Effector CD4-positive, alpha-beta T cell (primary cell): ENCODE measurements at places on chromosomes 5 and 9.

GRCh38 chr5:83764101-83764500 is 43.4 kb upstream of the HAPLN1 start:
- no peak for DNase-seq

GRCh38 chr5:87210076-87210475 is 57.6 kb upstream of the RASA1 start:
- DNase-seq: no peak

GRCh38 chr5:601771-602465 is 10.2 kb upstream of the CEP72 start:
- no peak for DNase-seq

GRCh38 chr5:136275601-136276000 is 82.6 kb upstream of the SMIM32 start:
- DNase-seq: no peak

GRCh38 chr5:148388696-148389095 is 4.9 kb downstream of the FBXO38 start:
- DNase-seq: no peak

- DNase-seq: no peak
Measured at GRCh38 chr9:134897584-134898170, 17.1 kb downstream of the FCN2 start.

DNA sequence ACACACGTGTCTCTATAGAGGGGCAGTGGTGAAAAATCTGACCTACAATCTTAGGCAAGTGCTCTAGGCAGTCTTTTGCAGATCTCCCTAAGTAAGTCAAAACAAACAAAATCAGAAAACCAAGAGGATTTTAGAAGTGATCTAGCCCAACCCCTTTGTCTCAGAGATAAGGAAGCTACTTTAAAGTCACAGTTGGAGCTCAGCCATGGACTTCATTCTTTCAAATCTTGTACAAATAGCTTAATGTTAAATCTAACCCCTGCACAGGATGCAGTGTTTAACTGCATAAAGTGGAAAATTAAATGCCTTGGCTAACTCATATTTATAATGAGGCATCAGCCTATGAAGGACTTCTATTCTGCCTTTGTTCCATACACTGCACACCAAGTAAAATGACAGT is 135.1 kb upstream of the RFX3 start:
- no peak for DNase-seq

GRCh38 chr5:74556631-74557595 is 83.6 kb downstream of the ENC1 start:
- no peak for DNase-seq

- DNase-seq: no peak
Measured at GRCh38 chr5:141805874-141806595, 72.2 kb downstream of the PCDH1 start.

GRCh38 chr5:143263272-143263810 is 140.1 kb downstream of the NR3C1 start:
- DNase-seq: no peak

DNA sequence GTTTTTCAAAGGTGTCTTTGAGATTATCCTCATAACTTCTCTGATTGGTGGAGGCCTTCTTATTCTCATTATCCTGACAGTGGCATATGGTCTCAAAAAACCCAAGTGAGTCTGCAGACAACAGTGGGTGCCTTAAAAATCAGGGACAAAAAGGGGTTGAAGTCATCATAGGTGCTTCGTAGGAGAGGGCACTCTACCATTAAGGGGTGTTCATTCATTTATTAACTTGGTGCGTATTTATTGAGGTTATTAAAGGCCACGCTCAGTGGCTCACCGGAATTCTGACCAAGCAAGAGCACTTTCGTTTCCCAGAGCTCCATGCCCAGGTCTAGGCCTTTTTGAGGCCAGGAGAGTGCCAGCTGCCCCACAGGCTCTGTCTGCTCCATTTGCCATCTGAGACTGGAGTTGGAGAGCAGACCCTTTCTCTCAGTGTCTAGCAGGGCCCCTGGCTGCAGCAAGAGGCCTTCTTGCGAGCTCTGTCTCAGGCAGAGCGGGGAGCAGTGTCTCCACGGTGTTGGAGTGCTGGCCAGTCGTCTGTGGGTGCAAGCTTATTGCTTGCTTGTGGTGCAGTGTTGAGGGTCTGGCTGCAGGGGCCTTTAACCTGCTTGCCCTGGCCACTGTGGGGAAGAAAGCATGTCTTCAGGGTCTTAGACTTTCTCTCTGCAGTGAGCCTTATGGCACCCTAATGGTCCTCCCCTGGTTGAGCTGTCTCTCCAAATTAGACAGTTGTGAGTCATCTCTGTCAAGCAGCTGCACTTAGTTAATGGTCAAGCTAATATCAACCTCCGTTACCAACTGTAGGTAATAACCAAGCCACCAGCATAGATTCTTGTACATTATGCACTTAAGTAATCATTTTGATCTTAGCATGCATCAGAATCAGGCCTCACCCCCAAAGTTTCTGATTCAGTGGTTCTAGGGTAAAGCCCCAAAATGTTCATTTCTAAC is 62.6 kb downstream of the IL31RA start:
- no peak for DNase-seq

GRCh38 chr9:128628471-128629048 is 28.1 kb downstream of the DYNC2I2 start:
- DNase-seq: no peak

GRCh38 chr9:3348169-3348568 is 177.6 kb downstream of the RFX3 start:
- DNase-seq: no peak

DNA sequence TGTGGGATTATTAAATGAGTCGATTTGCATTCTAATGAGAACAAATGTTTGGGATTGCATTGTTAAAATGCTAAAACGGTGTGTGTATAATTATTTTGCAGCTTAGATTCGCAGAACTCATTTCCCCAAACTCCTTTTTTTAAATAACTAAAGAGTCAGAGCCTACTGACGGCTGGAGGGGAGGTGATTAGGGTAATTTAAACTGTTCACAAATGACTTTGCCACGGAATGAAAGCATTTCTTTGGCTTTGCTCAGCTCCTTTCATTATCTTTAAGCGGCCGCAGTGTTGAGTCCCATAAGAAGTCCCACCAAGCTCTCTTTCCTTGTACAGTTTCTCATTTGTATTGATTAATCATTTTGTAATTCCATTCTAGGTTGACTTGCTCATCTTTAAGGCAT is 1632.8 kb downstream of the MAT2B start:
- DNase-seq: no peak

DNA sequence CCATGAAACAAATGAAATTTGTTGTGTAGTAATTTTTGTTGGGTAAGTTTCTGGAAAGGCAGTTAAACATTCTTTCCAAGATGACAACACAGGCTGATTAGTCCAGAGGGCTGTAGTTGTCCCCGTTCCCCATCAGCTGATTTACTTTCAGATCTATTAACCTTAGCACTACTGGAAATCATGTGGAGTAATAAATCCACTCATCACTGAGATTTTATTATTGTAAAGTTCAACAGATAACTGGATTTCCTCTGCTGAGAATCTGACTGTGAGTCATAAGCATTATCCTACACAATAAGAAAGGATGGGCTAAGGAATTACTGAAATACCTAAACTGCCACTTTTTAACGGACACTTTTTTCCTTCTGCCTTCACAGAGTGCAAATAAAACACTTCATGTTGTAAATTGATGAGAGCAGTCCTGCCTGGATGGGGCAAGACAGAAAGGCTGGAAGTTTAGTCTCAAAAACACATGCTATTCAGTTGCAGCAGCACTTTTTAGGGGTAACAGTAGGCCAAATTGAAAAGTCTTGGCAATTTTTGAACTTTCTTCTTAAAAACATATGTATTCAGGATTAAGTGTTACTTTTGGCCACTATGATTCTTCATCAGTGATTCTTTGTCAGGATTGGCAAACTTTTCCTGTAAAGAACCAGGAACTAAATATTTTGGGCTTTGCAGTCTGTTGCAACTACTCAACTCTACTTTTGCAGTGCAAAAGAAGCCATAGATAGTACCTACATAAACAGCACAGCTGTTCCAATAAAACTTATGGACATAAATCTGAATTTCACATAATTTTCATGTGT is 7.0 kb downstream of the STOM start:
- DNase-seq: no peak

- no peak for DNase-seq
Measured at GRCh38 chr5:32916648-32917047, 205.5 kb downstream of the NPR3 start.

GRCh38 chr5:76782444-76782843 is 36.4 kb upstream of the F2RL1 start:
- DNase-seq: no peak

DNA sequence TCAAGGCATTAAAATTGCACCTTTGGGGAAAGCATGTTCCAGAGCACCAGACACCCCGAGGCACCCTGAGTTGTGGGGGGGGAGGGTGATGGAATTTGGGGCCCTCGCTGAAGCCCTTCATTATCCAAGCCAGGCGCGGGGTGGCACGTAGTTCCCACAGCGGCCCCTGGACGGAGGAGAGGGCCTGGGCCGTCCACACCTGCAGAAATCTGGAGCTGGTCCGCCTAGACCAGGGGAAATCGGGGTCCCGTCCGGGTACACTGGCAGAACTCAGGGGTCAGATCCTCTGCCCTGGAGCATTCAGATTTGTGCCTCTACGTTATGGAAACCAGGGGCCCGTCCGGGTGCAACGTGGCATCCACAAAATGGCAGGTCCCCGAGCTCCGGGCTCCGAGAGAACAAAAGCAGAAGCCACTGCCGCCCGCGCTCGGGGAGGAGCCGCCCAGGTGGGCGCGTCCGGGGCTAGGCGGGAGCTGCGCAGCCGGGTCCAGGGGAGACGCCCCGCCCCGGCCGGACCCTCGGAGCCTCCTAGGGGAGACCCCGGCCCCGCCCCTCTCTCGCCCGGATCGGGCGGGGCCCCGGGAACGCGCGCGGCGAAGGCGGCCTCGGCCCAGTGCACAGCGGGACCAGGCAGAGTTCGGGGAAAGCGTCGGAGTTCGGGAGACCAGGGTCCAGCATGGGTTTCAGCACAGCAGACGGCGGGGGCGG is at the start of gene PLEKHG4B:
Gene PLEKHG4B, plus strand, starts transcription at position 613 of the 708 bp plus-strand sequence. Its CDS starts 64 bp downstream, at position 677.
- DNase-seq: no peak

DNA sequence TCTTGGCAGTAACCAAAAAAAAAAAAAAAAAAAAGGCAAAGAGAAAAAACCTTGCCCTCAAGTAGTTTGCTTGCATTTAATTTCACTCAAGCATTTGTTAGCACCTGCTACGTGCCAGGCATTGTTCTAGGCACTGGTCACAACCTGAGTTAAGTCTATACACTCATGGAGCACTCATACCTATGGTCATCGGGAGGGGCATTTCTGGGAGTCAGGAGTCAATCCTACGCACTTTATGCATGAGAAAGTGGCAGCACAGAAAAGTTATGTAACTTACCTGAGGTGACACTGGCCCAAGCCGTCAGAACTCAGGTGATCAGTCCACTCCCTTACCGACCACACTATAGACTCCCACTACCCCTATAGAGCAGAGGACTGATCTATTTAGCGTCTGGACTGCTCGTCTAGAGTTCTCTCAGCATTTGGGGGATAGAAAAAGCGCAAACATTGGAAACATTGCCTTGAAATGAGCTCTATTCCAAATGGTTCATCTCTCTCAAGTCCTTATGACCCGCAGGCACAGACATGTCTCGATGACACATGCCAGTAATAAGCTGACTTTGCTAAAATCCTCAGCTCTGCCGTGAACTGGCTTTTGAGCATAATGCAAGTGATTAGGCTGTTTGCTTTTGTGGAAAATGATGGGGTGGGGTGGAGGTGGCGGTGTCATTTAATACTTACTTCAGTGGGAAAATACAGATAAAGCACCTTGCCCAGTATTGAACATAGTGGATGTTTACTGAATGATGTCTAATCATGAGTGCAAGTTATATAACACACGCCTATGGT is 160.2 kb downstream of the ARHGEF28 start:
- DNase-seq: no peak

DNA sequence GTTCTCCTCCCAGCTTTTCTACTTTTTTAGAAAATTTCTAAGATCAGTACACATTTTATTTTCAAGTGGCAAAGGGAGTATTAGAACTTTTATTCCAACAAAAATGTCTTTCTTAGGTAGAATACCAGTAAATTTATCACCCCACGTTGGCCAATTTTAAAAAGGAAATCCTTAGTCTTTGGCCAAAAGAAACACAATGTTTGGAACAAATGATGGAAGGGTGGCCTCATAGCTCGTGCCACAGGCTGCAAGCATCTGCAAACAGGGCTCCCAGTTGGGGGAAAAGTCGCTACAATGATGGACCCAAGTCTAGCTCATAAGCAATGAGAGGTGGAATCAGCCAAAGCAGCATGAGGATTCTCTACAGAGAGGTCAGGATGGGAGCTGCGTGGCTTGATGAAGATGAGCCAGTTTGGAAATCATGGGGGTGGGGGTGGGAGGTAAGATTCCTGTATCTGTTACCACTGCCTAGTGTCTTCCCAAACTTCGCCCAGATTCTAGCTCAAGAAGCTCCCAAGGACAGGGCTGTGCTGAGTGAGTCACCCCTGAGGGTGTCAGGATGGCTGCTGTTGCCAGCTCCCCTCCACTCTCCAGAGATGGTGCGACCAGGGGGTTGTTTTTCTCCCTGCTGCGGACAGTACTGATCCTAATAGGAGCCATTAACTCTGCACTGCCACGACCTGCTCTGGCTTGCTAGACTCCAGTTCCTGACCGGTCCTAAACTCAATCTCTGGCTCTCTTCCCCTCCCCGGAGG is 75.6 kb downstream of the DCP2 start:
- DNase-seq: no peak

DNA sequence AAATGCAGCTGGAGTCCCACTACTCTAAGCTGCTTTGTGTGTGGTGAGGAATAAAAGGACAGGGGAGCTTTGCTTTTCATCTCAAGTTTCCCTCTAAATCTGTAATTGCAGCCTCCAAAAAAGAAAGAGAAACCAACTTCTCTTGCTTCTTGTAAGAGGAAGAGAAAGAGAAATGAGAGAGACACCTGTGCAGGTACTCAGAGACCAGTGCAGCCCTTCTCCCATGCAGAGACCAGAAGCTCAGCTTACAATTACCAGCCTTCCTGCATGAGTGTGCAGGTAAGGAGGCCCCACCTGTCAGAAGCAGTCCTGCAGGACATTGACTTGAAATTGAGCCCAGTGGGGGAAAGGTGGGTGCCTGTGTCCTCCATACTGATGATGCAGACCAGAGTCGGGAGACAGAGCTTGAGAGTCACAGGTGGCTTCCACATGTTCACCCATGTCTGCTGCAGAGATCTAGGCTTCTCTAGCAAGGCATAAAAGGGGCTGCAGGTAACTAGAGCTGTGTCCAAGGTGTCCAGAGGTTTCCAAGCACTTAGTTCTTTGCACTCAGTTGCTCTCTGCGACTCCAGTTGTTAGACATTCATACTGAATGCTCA is 15.3 kb upstream of the MED10 start:
- no peak for DNase-seq

- no peak for DNase-seq
Measured at GRCh38 chr9:92308893-92309292, 15.4 kb upstream of the IARS1 start.

- DNase-seq: no peak
Measured at GRCh38 chr9:89812556-89813181, 207.9 kb downstream of the GADD45G start.
